ENCODE measurements at places on chromosomes 3 and 15. TPM values are rescaled to one million over a fixed set of nuclear protein-coding genes. Genes with fewer than 3 reads are reported as not detected.

DNA sequence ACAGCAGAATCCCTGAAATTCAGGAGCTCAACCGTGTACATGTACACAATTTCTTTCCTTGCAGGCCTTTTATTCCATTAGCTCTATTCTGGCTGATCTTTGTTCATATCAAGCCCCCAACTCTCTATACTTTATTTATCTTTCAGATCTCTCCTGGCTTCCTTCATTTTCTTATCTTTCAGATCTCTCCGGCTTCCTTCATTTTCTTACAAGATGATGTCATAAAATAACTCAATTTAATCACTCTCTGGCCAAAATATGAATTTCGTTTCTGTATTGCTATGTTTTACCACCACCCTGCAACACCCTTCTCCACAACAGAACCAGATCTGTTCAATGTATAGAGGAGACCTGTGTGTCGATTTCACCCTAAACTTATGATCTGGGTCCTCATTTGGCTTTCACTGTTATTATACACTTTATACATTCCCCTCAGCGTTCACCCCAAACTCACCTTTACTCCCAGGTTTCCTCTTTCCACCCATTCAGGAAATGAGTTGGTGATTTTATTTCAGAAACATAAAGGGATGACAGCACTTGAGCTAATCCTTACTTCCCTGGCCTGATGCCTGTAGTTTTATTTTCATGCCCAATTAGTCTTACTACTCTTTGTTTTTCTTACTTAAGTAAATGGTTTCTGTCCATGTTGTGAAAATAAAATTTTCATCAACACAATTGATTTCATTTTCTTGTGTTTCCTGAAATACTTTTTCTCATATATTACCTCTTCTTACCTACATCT is 195.5 kb downstream of the BCHE start:
- DNase-seq = no peak

The PRSS50 gene
- polyA plus RNA-seq = 4.8 TPM

The P2RY13 gene
- 0.33 TPM for polyA plus RNA-seq

The SLC7A14 gene
- 2.0 TPM for polyA plus RNA-seq

- DNase-seq = no peak
Measured at GRCh38 chr15:60800299-60801072, 321.5 kb upstream of the ICE2 start.

DNA sequence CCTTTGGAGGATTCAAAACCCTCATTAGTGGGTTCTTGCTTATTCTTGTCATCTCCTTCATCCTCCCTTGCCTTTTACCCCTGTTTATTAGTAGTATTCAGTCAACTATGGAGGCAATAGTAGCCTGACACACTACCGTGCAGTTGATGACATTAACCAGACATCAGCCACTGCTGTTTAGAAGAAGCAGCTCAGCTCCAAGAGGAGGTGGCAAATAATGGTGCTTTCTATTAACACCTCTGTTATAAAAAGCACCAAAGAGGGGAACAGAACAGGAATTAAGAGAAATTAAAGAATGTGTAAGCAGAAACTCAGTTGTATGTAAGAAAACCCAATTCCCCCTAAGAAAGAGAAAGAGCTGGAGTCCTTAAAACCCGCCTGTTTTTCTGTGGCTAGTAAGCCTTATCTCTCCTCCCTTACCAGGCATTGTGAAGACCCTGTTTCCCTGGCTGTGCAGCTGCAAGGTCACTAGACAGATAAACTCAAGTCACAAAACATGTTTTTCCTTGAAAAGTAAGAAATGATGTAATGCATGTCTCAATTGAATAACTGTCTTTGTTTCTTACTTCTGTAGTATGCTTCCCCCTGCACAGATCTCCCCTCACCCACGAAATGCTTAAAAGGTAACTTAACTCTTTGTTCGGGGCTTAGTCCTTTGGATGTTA is 21.2 kb downstream of the CCR4 start:
- DNase-seq = no peak

- DNase-seq = no peak
Measured at GRCh38 chr3:61855211-61855610, 293.8 kb downstream of the PTPRG start.

GRCh38 chr3:157104928-157105652 is 54.9 kb downstream of the CCNL1 start:
- DNase-seq = no peak

The ST6GAL1 gene
- 125 TPM for polyA plus RNA-seq

GRCh38 chr3:191141728-191142127 is 57.3 kb upstream of the OSTN start:
- DNase-seq = no peak

The CCDC54 gene
- 0.17 TPM for polyA plus RNA-seq

The CD276 gene
- 194 TPM for polyA plus RNA-seq

- no peak for DNase-seq
Measured at GRCh38 chr3:73319179-73319769, 257.8 kb downstream of the EBLN2 start.

DNA sequence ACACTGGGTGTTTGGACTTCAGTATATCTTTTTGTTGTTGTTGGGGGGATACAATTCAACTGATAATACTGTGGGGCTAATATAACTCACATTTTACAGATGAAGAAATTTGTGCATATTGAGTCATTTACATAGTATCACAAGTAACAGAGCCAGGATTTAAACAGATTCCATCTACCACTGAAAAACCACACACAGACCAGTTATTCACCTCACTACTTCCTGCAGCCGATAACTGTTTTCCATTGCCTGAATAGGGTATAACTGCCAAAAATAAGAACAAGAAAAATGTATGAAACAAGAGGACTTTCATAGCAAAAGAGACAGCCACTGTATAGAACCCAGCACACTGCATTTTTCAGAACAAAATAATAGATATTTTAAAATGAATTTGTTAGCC is 215.8 kb upstream of the CNTN6 start:
- no peak for DNase-seq

DNA sequence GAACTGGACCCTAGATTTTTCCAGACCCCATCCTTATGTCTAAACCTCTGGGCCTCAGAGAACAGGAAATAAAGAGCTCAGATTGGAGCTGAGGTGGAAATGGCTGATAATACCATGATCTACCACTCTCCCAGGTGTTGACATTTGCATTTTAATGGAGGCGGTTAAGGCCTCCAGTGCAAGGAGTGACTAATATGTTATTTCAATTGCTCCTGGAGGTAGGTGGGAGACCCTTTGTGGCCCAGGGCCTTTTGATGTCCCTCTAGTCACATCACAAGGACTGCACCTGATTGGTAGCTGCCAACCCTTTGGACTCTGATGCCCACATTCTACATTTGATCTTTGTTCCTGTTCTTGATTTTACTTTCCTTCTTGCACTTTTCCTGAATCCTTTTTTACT is 9.0 kb upstream of the ADCY5 start:
- DNase-seq = no peak

DNA sequence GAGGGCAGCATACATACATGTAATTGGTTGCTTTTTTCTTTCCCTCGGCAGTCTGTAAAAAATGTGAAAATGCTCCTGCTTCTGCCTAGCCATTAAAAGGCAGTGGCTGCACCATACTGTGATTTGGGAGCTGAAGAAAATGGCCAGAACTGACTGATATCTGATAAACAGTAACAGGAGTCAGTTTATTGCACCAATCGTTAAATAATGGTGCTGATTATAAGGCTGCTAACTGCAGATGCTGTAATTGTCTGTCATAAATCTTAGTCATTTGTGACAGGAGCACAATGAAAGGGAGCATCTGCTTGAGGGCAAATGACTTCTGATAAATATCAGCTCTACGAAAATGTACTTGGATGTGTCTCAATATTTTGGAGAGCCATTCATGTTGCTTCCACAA is 263.1 kb upstream of the DNAJC19 start:
- DNase-seq = no peak

Measured in renal cortex interstitium (tissue), 15 donors.